Small intestine (tissue), 16 donors: ENCODE measurements at places on chromosomes 7 and 10. TPM values are rescaled to one million over a fixed set of nuclear protein-coding genes. Genes with fewer than 3 reads are reported as not detected.

Gene CPXM2
- polyA plus RNA-seq: 5.6 TPM

Gene TMEM243
- 35.1 TPM for polyA plus RNA-seq

Gene CALML5
- polyA plus RNA-seq: not detected

Gene IGF2BP3
- 0.75 TPM for polyA plus RNA-seq

Gene CTTNBP2
- 2.5 TPM for polyA plus RNA-seq

Gene IFIT1B
- polyA plus RNA-seq: not detected

Gene UNCX
- not detected for polyA plus RNA-seq

Gene MRLN
- polyA plus RNA-seq: not detected

Gene DPYSL4
- polyA plus RNA-seq: not detected

Gene CDK5
- polyA plus RNA-seq: 12.9 TPM

Gene TAS2R41
- not detected for polyA plus RNA-seq

Gene AKR1C2
- polyA plus RNA-seq: 45.8 TPM

Gene SEMA3D
- 0.95 TPM for polyA plus RNA-seq

Gene PIK3AP1
- 7.4 TPM for polyA plus RNA-seq

Gene SNCG
- polyA plus RNA-seq: 2.4 TPM

Gene CCSER2
- polyA plus RNA-seq: 20.0 TPM

Gene PPP1R9A
- polyA plus RNA-seq: 13.3 TPM

Gene GJD4
- 0.09 TPM for polyA plus RNA-seq

Gene SLC26A4
- polyA plus RNA-seq: 0.30 TPM

Gene CLRN3
- polyA plus RNA-seq: 102 TPM

Gene SLC16A12
- polyA plus RNA-seq: 0.21 TPM

Gene SPDYE2
- polyA plus RNA-seq: not detected

Gene POMZP3
- 8.9 TPM for polyA plus RNA-seq

Gene FAM180A
- not detected for polyA plus RNA-seq

Gene PRXL2A
- 58.6 TPM for polyA plus RNA-seq

Gene NUPR2
- 2.3 TPM for polyA plus RNA-seq

Gene ABCB4
- not detected for polyA plus RNA-seq

Gene PPP3CB
- polyA plus RNA-seq: 43.7 TPM

Gene DKK1
- polyA plus RNA-seq: not detected

Gene PLCE1
- 5.1 TPM for polyA plus RNA-seq

Gene ABCC2
- 87.7 TPM for polyA plus RNA-seq

Gene C10orf62
- 0.41 TPM for polyA plus RNA-seq

Gene DRGX
- polyA plus RNA-seq: not detected

Gene SPDYE16
- polyA plus RNA-seq: not detected

Gene POR
- 461 TPM for polyA plus RNA-seq

Gene ERVW-1
- not detected for polyA plus RNA-seq

Gene CALN1
- under 0.01 TPM for polyA plus RNA-seq

Gene UPF2
- 23.2 TPM for polyA plus RNA-seq

Gene HMX2
- polyA plus RNA-seq: 0.48 TPM

Gene TRIM74
- polyA plus RNA-seq: 1.3 TPM

Gene CRYGN
- not detected for polyA plus RNA-seq

Gene ANKRD1
- 4.5 TPM for polyA plus RNA-seq

Gene FAM3C
- 217 TPM for polyA plus RNA-seq

Gene ACSL5
- 338 TPM for polyA plus RNA-seq

Gene ADAM22
- 0.94 TPM for polyA plus RNA-seq
